ENCODE measurements at places on chromosomes 7 and 10. TPM values are rescaled to one million over a fixed set of nuclear protein-coding genes. Genes with fewer than 3 reads are reported as not detected.
A peak's percentile ranks its signal among the peaks of the same experiment; 100 is the strongest.

DNA sequence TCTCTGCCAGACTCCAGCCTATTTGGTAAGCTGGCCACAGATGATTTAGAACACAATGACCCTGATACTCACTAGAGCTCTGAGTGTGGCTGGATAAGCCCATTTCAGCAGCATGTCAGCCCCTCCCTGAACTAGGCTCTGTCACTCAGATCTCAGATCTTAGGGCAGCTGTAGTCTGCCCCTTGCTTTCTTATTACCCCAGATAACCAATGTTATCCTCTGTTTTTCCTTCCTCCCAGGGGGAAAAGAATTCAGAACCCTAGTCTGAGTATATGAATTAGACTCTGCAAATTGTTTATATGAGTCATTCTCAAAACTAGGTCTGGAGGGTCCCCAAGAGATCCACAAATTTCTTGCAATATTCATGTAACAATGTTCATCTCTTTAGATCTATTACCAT is 286.2 kb downstream of the KCNMA1 start:
- H3K36me3 ChIP-seq: peaks cover 4% of the 10 kb centered on the region
- no peak overlapping the region for H3K27ac ChIP-seq
- no peak overlapping the region for H3K4me3 ChIP-seq
- no peaks in the 10 kb centered on the region for H3K27me3 ChIP-seq
- no peak for DNase-seq

DNA sequence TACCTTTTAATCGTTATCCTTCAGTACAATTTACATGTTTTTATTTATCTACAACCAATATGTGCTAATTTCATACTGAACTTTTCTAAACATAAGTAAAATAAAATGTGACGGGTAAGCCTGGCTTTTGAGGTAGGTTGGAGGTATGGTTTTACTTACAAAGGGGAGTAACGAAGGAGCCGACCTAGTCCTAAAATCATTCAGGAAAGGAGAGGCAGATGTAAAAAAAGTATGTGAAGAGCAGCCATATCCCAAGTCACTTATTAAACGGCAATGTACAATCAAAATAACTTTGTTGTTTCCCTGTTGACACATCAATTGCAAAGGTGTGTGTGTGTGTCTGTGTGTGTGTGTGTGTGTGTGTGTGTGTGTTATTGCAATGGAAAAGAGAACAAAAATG is 351.3 kb downstream of the CRPPA start:
- H3K4me1 ChIP-seq: peaks cover 16% of the 10 kb centered on the region
- no peaks in the 10 kb centered on the region for H3K36me3 ChIP-seq
- H3K27me3 ChIP-seq: no peaks in the 10 kb centered on the region
- no peak overlapping the region for H3K4me3 ChIP-seq

- no peak overlapping the region for H3K4me3 ChIP-seq
- no peaks in the 10 kb centered on the region for H3K36me3 ChIP-seq
- DNase-seq: no peak
- H3K27me3 ChIP-seq: no peaks in the 10 kb centered on the region
- no peaks in the 10 kb centered on the region for H3K4me1 ChIP-seq
- no peak overlapping the region for H3K27ac ChIP-seq
Measured at GRCh38 chr7:22586786-22587140, 86.8 kb upstream of the STEAP1B start.

The ST8SIA6 gene
- not detected for total RNA-seq

DNA sequence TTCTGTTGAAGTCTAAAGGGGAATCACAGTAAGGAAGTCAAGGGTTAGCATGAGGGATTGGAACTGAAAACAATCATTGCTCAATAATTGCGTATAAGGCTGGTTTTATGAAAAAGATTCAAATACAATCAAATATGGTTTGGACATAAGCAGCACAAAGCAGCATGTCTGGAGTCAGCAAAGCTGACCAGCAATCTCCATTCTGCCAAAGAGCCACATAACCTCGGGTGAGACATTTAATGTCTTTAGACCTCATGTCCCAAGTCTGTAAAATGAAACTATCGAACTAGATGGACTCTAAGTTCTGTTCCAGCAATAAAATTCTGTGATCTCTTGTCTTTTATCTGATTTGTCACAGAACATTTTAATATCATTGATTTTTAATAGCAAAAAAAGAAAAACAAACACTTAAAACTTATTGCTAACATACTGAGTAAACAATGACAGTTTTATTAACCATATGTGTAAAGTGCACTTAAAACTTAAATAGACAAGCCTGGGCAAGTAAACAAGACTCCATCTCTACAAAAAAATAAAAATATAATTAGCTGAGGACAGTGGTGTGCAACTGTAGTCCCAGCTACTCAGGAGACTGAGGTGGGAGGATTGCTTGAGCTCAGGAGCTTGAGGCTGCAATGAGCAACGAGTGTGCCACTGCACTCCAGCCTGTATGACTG is 217.0 kb downstream of the MAGI2 start:
- DNase-seq: no peak
- no peak overlapping the region for H3K4me3 ChIP-seq
- H3K36me3 ChIP-seq: no peaks in the 10 kb centered on the region
- H3K4me1 ChIP-seq: no peaks in the 10 kb centered on the region

The BICC1 gene
- 0.12 TPM for total RNA-seq

GRCh38 chr10:129949411-129949810 is 14.7 kb downstream of the EBF3 start:
- H3K4me3 ChIP-seq: peak overlapping the region; percentile 49
- peaks cover 69% of the 10 kb centered on the region for H3K4me1 ChIP-seq
- H3K27ac ChIP-seq: no peak overlapping the region
- peaks cover 18% of the 10 kb centered on the region for H3K27me3 ChIP-seq
- H3K36me3 ChIP-seq: peaks cover 10% of the 10 kb centered on the region

- H3K4me3 ChIP-seq: no peak overlapping the region
- H3K27me3 ChIP-seq: no peaks in the 10 kb centered on the region
- no peak overlapping the region for H3K27ac ChIP-seq
- peaks cover 3% of the 10 kb centered on the region for H3K4me1 ChIP-seq
Measured at GRCh38 chr10:124041675-124042445, 51.5 kb downstream of the CHST15 start.

The RSPH10B gene
- not detected for total RNA-seq

DNA sequence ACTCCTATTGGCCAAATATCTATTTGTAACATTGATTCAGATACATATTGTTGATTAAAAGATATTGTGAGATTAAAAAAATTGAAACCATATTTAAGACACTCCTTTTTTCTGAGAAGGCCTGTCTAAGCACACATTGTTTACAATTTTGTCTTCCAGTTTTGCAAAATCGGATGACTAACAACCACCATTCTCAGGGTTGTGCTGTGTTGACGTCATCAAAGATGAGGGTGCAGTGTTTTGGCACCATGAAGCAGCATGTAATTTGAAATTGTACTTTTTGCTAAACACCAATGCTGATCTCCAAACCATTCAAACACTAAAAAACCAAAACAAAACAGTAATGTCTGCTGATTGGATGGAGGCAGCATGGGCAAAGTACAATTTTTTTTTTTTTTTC is 7.4 kb downstream of the CREB5 start:
- no peak overlapping the region for H3K4me3 ChIP-seq
- H3K27ac ChIP-seq: no peak overlapping the region
- no peaks in the 10 kb centered on the region for H3K4me1 ChIP-seq
- DNase-seq: no peak
- peaks cover 1% of the 10 kb centered on the region for H3K27me3 ChIP-seq
- H3K36me3 ChIP-seq: no peaks in the 10 kb centered on the region

GRCh38 chr10:7486528-7486927 is 75.7 kb upstream of the SFMBT2 start:
- peaks cover 4% of the 10 kb centered on the region for H3K36me3 ChIP-seq
- no peak overlapping the region for H3K27ac ChIP-seq
- H3K4me1 ChIP-seq: peaks cover 42% of the 10 kb centered on the region
- peaks cover 1% of the 10 kb centered on the region for H3K27me3 ChIP-seq
- H3K4me3 ChIP-seq: no peak overlapping the region

The CNPY4 gene
- 19.3 TPM for total RNA-seq

The TAS2R3 gene
- total RNA-seq: 1.6 TPM

DNA sequence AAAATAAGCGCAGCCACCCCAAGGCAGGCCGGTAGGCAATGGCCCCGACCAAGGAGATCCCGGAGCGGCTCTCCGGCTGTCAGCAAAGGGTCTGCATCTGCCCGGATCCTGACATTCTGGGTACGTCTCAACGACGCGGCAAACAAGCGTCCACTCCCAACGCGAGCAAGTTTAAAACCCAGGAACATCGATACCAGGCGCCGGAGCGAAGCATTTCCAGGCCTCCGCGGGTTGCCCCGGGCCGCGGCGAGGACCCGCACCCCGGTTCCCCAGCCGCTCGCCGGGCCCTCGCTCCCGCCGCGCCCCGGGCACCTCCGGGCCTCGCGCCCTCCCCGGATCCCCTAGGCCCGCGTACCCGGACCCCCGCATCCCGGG is 453 bp downstream of the URGCP start:
- peak; percentile 61 for DNase-seq
- peaks cover 8% of the 10 kb centered on the region for H3K4me1 ChIP-seq
- H3K36me3 ChIP-seq: no peaks in the 10 kb centered on the region
- peak overlapping the region; percentile 97 for H3K27ac ChIP-seq
- H3K4me3 ChIP-seq: peak overlapping the region; percentile 96

DNA sequence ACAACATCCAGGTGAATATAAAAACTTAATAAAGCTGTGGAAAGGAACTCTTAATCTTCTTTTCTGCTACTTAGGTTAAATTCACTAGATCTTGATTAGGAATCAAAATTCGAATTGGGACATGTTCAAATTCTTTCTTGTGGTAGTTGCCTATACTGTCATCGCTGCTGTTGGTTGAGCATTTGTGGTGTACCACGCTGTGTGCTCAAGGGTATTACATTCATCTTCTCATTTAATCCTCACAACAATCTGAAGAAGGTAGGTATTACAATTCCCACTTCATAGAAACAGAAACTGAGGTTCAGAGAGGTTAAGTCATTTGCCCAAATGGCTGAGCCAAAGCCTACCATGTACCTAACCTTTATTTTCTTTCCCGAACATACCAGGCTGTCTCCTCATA is 39.9 kb upstream of the CC2D2B start:
- H3K27me3 ChIP-seq: no peaks in the 10 kb centered on the region
- no peak overlapping the region for H3K4me3 ChIP-seq
- no peaks in the 10 kb centered on the region for H3K36me3 ChIP-seq
- no peak for DNase-seq
- H3K27ac ChIP-seq: no peak overlapping the region

GRCh38 chr7:4450483-4450882 is 231.6 kb upstream of the FOXK1 start:
- H3K4me1 ChIP-seq: no peaks in the 10 kb centered on the region
- H3K36me3 ChIP-seq: no peaks in the 10 kb centered on the region
- H3K4me3 ChIP-seq: no peak overlapping the region

The PRSS1 gene
- total RNA-seq: not detected

GRCh38 chr10:71433768-71434744 is 37.3 kb downstream of the CDH23 start:
- no peaks in the 10 kb centered on the region for H3K27me3 ChIP-seq
- no peak overlapping the region for H3K27ac ChIP-seq
- DNase-seq: no peak
- H3K4me1 ChIP-seq: peaks cover 18% of the 10 kb centered on the region
- no peak overlapping the region for H3K4me3 ChIP-seq
- no peaks in the 10 kb centered on the region for H3K36me3 ChIP-seq

The KIAA1549 gene
- total RNA-seq: 40.2 TPM

GRCh38 chr10:128286762-128287500 is 160.7 kb upstream of the MKI67 start:
- H3K27me3 ChIP-seq: peaks cover 7% of the 10 kb centered on the region
- DNase-seq: peak; percentile 54
- H3K4me1 ChIP-seq: peaks cover 2% of the 10 kb centered on the region
- peaks cover 31% of the 10 kb centered on the region for H3K36me3 ChIP-seq

DNA sequence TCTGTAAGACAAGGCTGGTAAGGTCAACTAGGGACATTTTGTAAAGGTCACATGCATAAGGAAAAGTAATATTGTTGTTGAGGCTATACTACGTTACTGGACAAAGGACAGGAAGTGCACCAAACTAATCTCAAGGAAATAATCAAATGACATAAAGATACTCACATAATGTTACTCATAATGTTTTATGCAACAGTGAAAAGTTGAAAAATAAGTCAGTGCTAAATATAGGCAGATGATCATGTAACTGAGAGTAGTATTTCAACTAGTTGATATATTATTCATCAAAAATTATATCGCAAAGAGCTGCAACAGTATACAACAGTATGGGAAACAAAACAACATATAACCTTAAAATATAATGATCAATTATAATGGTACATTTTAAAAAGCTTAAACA is 215.7 kb downstream of the PTN start:
- no peak overlapping the region for H3K27ac ChIP-seq
- H3K4me1 ChIP-seq: no peaks in the 10 kb centered on the region
- no peaks in the 10 kb centered on the region for H3K27me3 ChIP-seq
- no peak for DNase-seq
- H3K4me3 ChIP-seq: no peak overlapping the region

DNA sequence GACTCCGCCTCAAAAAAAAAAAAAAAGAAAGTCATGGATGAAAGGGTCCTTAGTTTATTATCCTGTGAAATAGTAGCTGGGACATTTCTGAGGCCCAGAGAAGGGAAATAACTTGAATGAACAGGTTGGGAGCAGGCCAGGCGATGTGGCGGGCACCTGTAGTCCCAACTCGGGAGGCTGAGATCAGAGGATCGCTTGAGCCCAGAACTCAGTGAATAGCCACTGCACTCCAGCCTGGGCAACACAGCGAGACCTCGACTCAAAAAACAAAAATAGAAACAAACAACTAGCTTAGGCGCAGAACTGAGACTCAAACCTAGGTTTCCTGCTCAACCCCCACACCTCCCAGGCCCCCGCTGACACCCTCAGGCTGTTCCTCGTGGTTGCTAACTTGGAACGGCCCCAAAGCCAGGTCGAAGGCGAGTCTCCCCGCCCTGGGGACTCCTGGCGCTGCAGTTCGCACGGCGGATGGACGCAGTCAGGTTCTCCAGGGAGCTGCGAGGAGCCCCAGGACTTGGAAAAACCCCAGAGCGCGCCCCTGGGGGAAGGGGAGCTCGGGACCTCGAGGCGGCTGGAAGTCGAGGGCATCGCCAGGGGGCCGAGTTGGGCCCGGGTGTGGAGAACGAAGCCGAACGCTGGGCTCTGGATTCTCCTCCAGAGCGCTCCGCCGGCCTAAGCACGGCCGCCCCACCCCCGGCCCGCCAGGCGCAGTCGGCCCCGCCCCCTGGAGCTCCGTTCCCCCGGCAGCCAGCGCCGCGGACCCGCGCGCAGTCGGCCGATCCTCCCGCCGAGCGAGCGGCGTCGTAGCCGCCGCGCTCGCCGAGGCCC is at the start of gene STOX1:
Gene STOX1, plus strand, starts transcription at position 768 of the 828 bp plus-strand sequence. CDS start 93 bp downstream, outside the sequence.
- peak; percentile 77 for DNase-seq
- peak within 1 kb of the TSS; percentile 80 for H3K4me3 ChIP-seq
- H3K27me3 ChIP-seq: peaks cover 7% of the 10 kb centered on the region
- H3K4me1 ChIP-seq: no peaks in the 10 kb centered on the region

The ENO4 gene
- 1.3 TPM for total RNA-seq

DNA sequence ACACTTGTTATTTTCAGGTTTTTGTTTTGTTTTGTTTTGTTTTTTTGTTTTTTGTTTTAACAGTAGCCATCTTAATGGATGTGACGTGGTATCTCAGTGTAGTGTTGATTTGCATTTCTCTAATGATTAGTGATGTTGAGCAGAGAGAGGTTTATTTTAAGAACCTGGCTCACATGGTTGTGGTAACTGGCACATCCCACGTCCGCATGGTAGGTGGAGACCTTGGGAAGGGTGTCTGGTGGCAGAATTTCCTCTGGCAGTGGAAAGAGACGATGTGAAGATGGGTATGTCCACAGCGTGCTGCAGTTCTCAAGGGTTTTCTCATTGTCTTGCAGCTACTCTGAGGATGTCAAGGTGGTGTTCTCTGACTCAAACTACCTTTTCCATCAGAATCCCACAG is 252.2 kb downstream of the GALNT17 start:
- no peak overlapping the region for H3K27ac ChIP-seq
- peaks cover 7% of the 10 kb centered on the region for H3K27me3 ChIP-seq
- H3K4me1 ChIP-seq: peaks cover 5% of the 10 kb centered on the region
- DNase-seq: no peak
- H3K36me3 ChIP-seq: peaks cover 15% of the 10 kb centered on the region
